ENCODE measurements at places on chromosomes 7 and 10.

DNA sequence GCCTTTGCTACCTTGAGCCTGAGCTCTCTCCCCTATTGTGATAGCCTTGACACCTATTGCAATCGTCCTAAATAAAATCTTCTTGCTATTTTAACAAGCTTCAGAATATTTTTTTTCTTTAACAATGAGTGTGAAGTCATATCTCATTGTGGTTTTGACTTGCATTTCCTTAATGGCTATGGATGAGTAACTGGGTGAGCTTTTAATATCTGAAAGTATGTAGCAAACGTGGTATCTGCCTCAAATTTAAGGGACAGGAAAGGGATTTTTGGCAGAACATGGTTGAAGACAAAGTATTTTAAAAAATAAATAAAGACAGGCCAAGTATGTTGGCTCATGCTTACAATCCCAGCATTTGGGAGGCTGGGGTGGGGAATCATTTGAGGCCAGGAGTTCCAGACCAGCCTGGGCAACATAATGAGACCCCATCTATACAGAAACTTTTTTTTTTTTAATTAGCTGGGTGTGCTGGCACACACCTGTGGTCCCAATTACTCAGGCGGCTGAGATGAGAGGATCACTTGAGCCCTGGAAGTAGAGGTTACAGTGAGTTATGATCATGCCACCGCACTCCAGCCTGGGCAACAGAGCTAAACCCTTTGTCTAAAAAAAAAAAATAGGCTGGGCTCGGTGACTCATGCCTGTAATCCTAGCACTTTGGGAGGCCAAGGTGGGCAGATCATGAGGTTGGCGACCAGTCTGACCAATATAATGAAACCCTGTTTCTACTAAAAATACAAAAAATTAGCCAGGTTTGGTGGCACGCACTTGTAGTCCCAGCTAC is 319.3 kb upstream of the NRP1 start:
- no peak for DNase-seq

DNA sequence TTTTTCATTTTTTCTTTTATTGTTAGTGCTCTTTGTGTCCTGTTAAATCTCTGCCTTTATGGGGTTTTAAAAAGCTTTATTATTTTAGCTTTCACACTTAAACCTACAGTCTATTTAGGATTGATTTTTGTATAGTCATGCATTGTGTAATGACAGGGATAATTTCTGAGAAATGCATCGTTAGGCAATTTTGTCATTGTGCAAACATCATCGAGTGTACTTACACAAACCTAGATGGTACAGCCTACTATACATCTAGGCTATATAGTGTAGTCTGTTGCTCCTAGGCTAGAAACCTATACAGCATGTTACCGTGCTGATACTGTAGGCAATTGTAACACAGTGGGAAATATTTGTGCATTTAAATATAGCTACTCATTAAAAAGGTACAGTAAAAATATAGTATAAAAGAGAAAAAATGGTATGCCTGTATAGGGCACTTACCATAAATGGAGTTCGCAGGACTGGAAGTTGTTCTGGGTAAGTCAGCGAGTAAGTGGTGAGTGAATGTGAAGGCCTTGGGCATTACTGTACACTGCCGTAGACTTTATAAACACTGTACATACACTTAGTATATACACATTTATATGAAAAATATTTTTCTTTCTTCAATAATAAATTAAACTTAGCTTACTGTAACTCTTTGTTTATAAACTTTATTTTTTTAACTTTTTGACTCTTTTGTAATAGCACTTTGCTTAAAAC is 16.0 kb downstream of the UBE2D1 start:
- no peak for DNase-seq

GRCh38 chr7:36198854-36199266 is 45.8 kb downstream of the EEPD1 start:
- DNase-seq: no peak

DNA sequence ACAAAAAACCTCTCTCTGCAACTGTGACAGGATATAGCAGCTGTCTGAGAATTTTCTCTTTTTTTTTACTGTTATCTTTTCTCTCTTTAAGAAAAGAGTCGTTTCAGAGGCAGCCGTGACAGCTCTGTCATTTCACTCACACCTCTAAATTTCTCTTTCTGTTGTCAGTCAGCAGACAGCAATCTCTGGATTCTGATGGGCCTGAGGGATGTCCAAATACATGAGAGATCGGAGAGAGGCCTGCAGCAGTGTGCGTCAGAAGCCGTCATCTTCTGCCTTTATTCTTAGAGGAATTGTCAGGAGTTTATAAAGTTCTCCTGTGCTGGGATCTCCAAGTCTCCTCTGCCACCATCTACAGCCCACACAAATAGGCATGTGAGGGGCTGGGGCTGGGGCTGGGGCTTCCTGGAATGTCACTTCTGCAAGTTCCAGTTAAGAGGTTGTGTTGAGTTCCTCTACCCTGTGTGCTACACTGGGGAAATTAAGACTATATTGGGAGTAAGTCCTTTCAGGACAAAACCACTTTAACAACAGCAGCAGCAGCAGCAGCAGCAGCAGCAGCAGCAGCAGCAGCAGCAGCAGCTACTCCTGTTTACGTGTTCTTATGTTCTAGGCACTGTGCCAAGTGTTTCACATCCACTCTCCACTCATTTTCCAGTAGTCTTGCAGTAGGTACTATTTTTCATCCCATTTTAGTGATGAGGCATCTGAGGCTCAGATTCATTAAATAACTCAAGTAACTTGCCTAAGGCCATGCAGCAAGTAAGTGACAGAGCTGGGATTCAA is 541.3 kb downstream of the LRMDA start:
- no peak for DNase-seq

DNA sequence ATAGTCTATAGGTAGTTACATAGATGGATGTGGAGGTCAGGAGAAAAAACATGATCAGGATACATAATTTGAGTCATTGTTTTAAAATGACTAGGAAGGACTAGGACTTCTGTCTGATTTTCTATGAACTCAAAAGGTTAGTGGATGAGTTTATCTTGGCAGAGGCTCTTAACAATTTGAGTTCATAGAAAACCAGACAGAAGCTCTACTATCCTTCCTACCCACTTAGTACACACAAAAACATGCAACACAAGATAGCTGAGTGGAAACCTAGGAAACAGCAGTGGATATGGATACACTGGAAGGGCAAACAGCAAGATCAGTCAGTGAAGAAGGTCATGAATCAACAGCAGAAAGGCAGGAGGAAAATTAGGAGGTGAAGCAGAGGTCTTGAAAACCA is 84.6 kb downstream of the VPS50 start:
- DNase-seq: no peak

DNA sequence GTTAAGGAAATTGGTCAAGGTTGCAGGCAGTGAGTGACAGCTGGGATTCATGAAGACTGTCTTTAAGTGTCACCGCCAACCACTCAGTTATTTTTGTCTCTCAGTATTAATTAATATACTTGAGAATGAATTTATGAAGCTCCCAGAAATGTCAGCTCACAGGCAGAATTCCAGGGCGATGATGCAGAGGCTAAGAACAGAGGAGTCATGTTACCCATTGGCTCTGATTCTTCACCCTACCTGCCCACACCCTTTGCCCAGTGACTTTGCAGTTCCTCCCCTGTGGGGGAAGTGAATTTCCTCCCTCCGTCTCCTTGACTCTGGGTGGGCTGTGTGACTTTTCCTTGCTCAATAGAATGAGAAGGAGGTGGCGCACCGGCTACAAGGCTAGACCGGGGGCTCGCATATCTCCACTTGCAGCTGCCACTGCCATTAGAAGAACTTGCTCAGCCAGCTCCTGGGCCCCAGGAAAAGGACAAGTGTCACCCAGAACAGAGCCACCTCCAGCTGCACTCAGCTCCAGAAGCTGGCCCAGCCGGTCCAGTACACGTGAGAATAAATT is 157.1 kb upstream of the PRKCQ start:
- no peak for DNase-seq

DNA sequence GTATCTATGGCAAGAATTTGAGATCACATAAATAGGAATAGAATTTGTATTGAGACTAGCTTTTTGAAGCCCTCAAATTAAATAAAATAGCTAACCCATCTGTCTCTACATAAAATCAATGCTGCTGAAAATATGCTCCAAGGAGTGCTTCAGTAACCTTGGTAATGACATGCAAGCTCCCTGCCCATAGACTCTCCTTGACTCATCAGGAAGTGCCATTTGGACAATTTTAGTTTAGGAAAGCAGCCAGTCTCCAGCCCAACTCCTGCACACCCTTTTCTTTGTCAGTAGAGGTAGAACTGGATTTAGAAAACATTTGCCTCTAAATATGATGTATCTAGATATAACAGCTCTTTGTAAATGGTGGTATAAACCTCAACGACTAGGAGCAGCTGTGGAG is 69.9 kb upstream of the PTPRZ1 start:
- no peak for DNase-seq

- no peak for DNase-seq
Observed at GRCh38 chr7:31805209-31805818, 118.3 kb downstream of the PPP1R17 start.

- no peak for DNase-seq
Observed at GRCh38 chr7:36630112-36630650, 94.1 kb downstream of the AOAH start.

Measured in stimulated activated CD4-positive, alpha-beta T cell treated with anti-CD3 and anti-CD28 coated beads, Interleukin-15, amount 100 ng/mL, for 48 hours (primary cell).